Activated T-cell treated with anti-CD3 and anti-CD28 coated beads, Interleukin-2, amount 50 U/mL, for 1 hour (primary cell): ENCODE measurements at places on chromosomes 11 and 22.

DNA sequence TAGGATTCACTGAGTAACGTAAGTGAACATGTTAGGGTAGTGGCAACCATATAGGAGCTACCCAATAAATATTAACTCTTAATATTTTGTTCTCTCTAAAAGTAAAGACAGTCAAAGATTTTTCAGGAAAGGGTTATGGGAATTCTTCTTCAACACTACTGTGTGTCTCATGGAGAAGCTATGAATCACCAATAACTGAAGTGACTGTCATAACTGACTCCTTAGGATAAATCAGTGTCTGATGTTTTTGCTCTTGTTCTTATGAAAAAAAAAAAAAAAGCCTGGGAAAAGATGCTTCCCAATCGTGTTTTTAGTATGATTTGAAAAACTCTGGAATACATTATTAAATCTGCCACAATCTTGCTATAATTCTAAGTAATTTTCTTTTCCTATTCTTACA is 111.2 kb upstream of the CEP126 start:
- no peak for DNase-seq

GRCh38 chr11:6778518-6778917 is 4.3 kb upstream of the OR2AG1 start:
- no peak for DNase-seq

DNA sequence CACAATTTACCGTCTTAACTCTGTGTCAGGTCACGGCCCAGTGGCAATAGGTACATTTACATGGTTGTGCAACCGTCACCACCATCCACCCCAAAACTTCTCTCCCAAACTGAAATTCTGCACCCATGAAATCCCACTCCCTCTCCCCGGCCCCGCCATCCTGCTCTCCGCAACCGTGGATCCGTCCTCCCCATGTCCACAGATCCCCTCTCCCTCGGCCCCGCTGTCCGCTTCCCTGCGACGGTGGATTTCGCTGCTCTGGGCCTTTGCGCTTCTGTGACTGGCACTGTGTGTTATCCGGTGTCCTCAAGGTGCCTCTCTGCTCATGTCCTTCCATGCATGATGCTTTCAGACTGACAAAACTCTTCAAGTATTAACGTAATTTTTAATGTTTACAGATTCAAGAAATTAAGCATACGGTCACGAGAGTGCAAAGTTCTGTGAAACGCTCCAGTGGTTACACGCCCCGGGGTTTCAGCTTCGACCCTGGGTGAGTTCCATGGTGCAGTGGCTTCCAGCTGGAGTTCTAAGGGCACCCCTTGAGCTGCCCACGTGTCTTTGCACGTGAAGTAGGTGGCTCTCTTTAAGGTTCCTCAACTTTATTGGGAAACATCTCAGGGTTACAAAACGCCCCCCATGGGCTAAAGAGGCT is 76.4 kb downstream of the KCNQ1 start:
- peak; percentile 7 for DNase-seq

GRCh38 chr11:134233729-134234179 is 9.3 kb downstream of the VPS26B start:
- DNase-seq, result no peak

DNA sequence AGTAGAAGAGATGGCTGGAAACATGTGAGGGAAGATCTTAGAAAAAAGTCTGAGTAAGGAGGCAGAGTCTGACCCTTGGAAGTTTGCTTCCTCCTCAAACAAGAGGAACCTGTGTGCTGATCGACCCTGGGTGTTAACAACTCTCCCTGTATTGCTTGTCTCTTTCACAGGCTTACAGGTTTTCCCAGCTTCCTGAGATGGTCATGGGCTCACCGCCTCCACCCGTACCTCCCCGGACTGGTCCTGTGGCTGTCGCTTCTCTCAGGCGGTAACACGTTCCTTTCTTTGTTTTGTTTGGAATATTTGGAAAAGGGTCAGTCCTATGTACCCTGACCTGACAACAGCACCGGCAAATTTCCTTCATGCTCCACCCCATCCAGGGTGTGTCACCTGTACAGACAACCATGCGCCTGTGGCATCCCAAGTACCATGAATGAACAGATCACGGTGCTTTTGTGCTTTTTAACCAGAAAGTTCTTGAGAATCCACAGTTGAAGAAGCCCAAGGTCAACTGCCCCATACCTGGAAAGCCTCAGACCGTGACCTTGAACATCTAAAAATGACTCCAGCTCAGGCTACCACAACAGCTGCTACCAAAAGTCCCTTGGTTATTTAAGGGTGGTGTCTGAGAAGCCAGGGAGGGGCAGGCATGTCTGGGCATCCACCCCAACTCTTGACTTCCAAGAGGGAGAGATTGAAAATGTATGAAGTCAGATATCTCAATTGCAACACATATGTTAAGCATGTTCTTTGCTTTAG is 44.6 kb downstream of the C11orf91 start:
- no peak for DNase-seq
